ENCODE measurements at places on chromosomes 5 and 9.

GRCh38 chr5:92841604-92842155, 739.3 kb downstream of the NR2F1-AS1 start:
- no peak for DNase-seq

- DNase-seq, result no peak
Observed at GRCh38 chr5:33852319-33852718, 39.5 kb downstream of the ADAMTS12 start.

- peak; percentile 29 for DNase-seq
Observed at GRCh38 chr9:18143073-18143745, 330.7 kb upstream of the ADAMTSL1 start.

DNA sequence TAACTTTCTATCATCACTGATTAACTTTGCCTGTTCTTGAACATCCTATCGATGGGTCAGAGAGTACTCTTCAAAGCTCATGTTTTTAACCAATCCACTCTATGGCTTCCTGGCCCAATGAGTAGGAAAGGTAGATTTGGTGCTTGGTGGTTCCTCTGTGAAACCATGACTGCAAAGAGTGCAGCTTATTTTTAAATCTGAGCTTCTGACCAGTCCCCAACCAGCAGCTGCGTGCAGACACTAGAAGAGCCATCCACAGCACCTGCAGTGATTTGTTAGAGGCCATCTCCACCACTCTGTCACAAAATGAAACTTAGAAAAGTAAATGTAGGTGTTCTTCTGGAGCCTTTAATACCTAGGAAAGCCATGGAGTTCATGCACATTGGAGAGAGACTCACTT, 107.3 kb upstream of the WWC1 start:
- DNase-seq, result no peak

GRCh38 chr5:4116834-4117233, 521.2 kb downstream of the IRX1 start:
- no peak for DNase-seq
